ENCODE measurements at places on chromosomes 2 and 18. TPM values are rescaled to one million over a fixed set of nuclear protein-coding genes. Genes with fewer than 3 reads are reported as not detected.
A peak's percentile ranks its signal among the peaks of the same experiment; 100 is the strongest.

Gene ASXL2
- total RNA-seq = 17.2 TPM

DNA sequence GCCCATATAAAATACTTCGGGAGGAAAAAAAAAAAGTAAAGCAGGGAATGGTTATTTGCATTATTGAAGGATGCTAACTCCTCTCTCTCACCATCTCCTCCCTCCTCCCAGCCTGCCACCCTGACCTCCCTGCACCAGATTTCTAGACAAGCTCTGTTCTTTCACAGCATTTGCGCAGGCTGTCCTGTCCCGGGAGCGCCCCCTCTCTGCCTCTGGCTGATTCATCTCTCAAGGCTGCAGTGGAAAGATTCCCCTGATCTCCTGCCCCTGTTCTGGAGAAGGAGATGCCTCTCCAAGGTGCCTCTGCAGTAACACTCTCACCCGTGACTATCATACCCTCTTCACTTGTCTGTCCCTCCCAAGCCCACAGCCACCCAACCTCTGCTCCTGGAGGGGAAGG is 38.5 kb downstream of the COL4A4 start:
- no peak overlapping the region for H3K4me3 ChIP-seq
- H3K4me1 ChIP-seq = no peaks in the 10 kb centered on the region
- H3K27ac ChIP-seq = no peak overlapping the region

DNA sequence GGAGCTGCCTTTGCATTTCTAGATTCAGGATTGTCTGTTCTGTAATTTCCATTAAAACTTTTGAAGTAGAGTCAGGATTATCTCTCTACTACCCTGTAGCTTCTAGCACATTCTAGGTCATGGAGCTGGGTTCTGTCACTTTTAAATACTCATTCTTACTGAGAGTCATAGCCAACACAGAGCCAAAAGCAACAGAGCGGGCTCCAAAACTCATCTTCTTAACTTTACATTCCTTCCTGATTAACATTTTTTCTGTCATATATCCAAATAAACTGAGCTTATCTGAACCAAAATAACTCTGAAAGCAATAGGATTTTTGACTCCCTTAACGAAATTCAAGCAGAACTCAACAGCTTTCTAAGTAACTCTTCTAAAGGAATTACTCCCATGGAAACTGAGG is 12.9 kb downstream of the PREPL start:
- no peak for DNase-seq
- H3K27me3 ChIP-seq = no peaks in the 10 kb centered on the region
- H3K36me3 ChIP-seq = peaks cover 14% of the 10 kb centered on the region
- H3K4me1 ChIP-seq = no peaks in the 10 kb centered on the region
- no peak overlapping the region for H3K27ac ChIP-seq
- no peak overlapping the region for H3K4me3 ChIP-seq

DNA sequence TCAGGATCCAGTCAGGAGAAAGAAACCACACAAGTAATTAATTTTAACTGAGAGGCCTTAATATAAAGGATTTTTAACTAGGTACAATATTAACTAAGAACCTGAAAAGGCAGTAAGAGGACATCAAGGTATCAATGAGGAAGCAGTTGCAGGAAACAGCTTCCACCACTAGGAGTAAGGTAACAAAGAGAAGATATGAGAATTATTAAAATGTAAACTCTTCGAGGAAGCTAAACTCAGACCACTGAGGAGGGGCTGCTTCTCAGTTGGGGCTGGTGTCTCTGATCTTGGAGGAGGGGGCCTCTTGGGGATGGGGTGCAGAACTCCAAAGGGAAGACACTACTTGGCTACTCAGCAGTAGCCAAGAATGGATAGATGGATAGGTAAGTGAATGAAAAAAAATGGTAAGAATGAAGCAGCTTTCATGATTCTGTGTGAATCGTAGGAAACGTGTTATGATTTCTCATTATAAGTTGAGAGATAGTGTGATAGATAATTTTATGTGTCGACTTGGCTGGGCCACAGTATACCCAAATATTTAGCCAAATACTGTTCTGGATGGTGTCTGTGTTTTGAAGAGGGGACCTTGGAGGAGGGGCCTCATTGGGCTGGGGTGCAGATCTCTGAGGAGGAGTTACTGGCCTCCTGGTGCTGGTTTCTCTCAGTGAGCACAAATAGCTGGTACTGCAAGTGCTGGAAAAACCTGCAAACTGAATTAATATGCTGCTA is 547.7 kb upstream of the LRRTM1 start:
- no peak overlapping the region for H3K4me3 ChIP-seq
- no peaks in the 10 kb centered on the region for H3K27me3 ChIP-seq
- no peaks in the 10 kb centered on the region for H3K4me1 ChIP-seq
- no peak overlapping the region for H3K27ac ChIP-seq
- DNase-seq = no peak

Gene NXPH2
- not detected for total RNA-seq

DNA sequence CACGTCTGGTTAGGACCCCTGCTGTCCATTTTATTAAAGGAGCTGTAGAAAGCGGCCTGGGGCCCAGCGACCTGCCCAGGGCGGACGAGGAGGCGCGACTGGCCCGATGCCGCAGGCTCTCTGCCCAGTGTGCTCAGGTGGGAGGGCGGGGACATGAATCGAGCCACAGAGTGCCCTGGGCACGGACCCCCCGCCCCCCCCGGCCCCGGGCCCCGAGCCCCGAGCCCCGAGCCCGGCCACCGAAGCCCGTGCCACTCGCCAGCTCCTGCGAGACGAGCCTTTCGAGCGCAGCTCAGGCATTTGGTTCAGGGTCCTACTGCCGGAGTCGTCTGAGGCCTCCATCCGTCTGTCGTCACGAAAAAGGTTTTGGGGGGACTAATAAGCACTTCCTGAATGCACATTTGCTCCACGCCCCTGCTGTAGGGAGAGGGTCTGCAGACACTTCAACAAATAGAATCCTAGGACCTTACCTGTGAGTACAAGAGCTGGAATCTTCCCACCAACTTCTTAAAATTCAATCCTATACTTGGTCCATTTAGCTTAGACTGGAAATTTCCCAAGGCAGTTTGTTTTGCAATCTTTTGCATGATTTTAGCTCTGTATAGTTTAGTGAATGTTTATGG is 602 bp upstream of the ADAM17 start:
- no peaks in the 10 kb centered on the region for H3K27me3 ChIP-seq
- peak overlapping the region; percentile 90 for H3K27ac ChIP-seq
- no peak for DNase-seq
- no peaks in the 10 kb centered on the region for H3K36me3 ChIP-seq

- no peaks in the 10 kb centered on the region for H3K36me3 ChIP-seq
- no peaks in the 10 kb centered on the region for H3K4me1 ChIP-seq
- DNase-seq = no peak
- no peak overlapping the region for H3K4me3 ChIP-seq
- peaks cover 5% of the 10 kb centered on the region for H3K27me3 ChIP-seq
Observed at GRCh38 chr2:169439900-169440299, 39.4 kb upstream of the BBS5 start.

DNA sequence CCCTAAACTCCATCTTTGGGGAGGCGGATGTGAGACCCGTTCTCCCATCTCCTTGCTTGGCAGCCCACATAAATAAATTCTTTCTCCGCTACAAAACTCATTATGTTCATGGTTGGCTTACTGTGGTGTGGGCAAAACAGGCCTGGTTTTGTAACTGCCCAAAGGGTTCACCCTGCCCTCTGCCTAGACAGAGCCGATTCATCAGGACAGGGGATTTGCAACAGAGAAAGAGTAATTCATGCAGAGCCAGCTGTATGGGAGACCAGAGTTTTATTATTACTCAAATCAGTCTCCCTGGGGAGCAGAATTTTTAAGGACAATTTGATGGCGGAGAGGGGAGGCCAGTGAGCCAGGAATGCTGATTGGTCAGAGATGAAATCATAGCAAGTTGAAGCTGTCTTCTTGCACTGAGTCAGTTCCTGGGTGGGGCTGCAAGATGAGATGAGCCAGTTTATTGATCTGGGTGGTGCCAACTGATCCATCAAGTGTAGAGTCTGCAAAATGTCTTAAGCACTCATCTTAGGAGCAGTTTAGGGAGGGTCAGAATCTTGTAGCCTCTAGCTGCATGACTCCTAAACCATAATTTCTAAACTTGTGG is 8.4 kb upstream of the RNF125 start:
- H3K36me3 ChIP-seq = no peaks in the 10 kb centered on the region
- H3K4me1 ChIP-seq = no peaks in the 10 kb centered on the region
- no peak overlapping the region for H3K27ac ChIP-seq
- H3K4me3 ChIP-seq = no peak overlapping the region
- no peak for DNase-seq
- no peaks in the 10 kb centered on the region for H3K27me3 ChIP-seq

Gene ATOH8
- total RNA-seq = not detected

- H3K4me1 ChIP-seq = peaks cover 12% of the 10 kb centered on the region
- H3K36me3 ChIP-seq = no peaks in the 10 kb centered on the region
- no peak within 1 kb of the TSS for H3K27ac ChIP-seq
- no peak for DNase-seq
- H3K27me3 ChIP-seq = peaks cover 41% of the 10 kb centered on the region
- H3K4me3 ChIP-seq = peak within 1 kb of the TSS; percentile 7
Observed at GRCh38 chr18:12307701-12308385, at the start of gene TUBB6. TSS of gene TUBB6 (plus strand) at chr18:12308241. CDS start at chr18:12308293, 52 bp downstream.

Gene ARHGAP25
- 39.3 TPM for total RNA-seq

DNA sequence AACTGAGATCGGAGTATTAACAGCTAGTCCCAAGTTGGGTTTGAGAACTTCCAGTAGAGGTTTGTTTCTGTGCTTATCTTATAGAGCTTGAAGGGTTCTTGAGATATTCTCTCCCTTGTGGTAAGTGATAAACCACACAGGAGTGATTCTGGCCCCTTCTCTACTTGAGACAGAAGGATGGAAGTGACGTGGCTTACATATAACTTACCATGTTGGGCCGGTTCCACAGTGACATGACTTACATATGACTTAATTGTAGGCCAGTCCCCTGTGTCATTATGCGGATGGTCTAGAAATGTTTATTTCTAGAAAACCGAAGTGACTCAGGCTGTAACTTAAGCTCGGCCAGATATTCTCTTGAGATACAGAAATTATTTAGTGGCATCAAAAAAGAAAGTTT is 62.7 kb downstream of the TRAPPC12 start:
- no peaks in the 10 kb centered on the region for H3K4me1 ChIP-seq
- H3K36me3 ChIP-seq = peaks cover 32% of the 10 kb centered on the region
- no peak for DNase-seq
- no peak overlapping the region for H3K4me3 ChIP-seq

GRCh38 chr2:146267093-146267492 is 1577.7 kb upstream of the ACVR2A start:
- no peak overlapping the region for H3K27ac ChIP-seq
- no peaks in the 10 kb centered on the region for H3K27me3 ChIP-seq
- H3K4me1 ChIP-seq = no peaks in the 10 kb centered on the region
- H3K4me3 ChIP-seq = no peak overlapping the region
- no peak for DNase-seq

DNA sequence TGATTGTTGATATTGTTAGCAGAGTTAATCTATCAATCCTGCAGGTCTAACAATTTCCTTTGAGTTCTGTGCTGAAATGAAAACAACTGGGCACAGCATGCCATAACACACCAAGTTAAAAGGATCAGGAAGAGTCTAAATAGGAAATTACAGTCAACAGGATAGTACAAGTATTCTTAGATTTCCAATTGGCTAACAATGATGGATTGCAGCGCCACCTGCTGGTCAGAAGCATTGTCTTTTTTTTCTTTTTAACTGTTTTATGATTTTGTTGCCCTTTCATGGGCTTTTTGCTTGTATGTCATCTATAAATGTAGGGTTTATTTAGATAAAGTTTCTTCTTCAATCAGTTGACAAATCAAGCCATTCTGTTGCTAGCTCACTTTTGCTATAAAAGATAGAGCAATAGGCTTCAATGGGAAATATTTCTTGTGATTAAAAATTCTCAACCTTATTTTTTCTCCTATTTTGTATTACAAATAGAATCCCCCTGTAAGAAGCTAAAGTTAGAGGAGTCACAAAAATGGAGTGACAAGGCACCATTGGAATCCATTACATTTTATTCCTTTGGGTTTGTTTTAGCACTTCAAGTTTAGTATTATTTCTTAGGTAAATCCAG is 40.8 kb upstream of the RPRM start:
- no peak overlapping the region for H3K4me3 ChIP-seq
- no peak for DNase-seq
- no peaks in the 10 kb centered on the region for H3K4me1 ChIP-seq
- H3K36me3 ChIP-seq = no peaks in the 10 kb centered on the region
- H3K27me3 ChIP-seq = no peaks in the 10 kb centered on the region
- no peak overlapping the region for H3K27ac ChIP-seq

Gene RGPD4
- total RNA-seq = 0.63 TPM

- H3K36me3 ChIP-seq = no peaks in the 10 kb centered on the region
- no peaks in the 10 kb centered on the region for H3K4me1 ChIP-seq
- DNase-seq = no peak
- no peak overlapping the region for H3K27ac ChIP-seq
Observed at GRCh38 chr2:161085149-161085548, 75.1 kb upstream of the TANK start.

DNA sequence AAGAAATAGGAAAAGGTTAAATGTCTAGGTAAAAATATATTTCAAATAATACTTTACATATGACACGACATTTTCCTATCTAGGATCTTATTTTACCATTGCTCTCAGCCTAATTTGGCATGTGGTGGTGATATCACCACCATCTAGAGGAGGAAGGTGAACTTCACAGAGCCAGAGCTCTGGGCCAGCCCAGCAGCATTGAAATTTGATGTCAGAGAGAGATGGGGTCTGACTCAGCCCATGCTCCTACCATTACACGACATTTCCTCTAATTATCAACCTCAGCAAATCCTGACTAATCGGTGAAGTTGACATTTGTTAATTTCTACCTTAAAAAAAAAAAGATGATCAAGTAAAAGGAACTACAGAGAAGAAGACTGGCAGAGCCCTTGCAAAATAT is 42.3 kb downstream of the LRRTM4 start:
- DNase-seq = no peak
- no peaks in the 10 kb centered on the region for H3K36me3 ChIP-seq
- no peaks in the 10 kb centered on the region for H3K27me3 ChIP-seq
- H3K4me3 ChIP-seq = no peak overlapping the region

GRCh38 chr2:21740484-21740883 is 616.7 kb downstream of the TDRD15 start:
- no peaks in the 10 kb centered on the region for H3K36me3 ChIP-seq
- H3K4me1 ChIP-seq = no peaks in the 10 kb centered on the region
- H3K4me3 ChIP-seq = no peak overlapping the region
- H3K27me3 ChIP-seq = no peaks in the 10 kb centered on the region
- no peak overlapping the region for H3K27ac ChIP-seq

DNA sequence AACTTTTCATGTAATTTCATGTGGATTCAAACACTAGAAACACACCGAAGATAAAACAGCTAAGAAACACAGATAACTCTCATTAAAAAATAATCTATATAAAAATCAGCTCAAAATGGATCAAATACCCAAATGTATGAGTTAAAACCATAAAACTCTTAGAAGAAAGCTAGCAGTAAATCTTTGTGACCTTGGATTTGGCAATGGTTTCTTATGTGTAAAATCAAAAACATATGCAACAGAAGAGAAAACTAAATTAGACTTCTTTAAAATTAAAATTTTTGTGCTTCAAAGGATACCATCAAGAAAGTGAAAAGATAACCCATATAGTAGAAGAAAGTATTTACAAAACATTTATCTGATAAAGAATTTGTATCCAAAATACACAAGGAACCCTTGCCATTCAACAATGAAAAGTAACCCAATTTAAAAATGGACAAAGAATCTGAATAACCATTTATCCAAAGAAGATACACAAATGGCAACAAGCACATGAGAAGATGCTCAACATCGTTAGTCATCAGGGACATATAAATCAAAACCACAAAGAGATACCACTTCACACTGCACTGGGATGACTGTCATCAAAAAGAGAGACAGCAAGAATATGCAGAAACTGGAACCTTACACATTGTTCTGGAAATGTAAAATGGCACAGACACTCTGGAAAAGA is 27.5 kb downstream of the GAREM1 start:
- no peaks in the 10 kb centered on the region for H3K4me1 ChIP-seq
- DNase-seq = no peak
- H3K27ac ChIP-seq = no peak overlapping the region
- H3K27me3 ChIP-seq = no peaks in the 10 kb centered on the region
- no peaks in the 10 kb centered on the region for H3K36me3 ChIP-seq
- no peak overlapping the region for H3K4me3 ChIP-seq

Gene PRADC1
- total RNA-seq = 3.0 TPM
